ENCODE measurements at places on chromosomes 7 and 10.

GRCh38 chr7:3272691-3273141 is 28.3 kb upstream of the SDK1 start:
- peak; percentile 86 for DNase-seq

GRCh38 chr7:132996581-132997242 is 85.2 kb downstream of the CHCHD3 start:
- no peak for DNase-seq

- DNase-seq: peak; percentile 88
Measured at GRCh38 chr7:20408467-20408826, 77.7 kb downstream of the ITGB8 start.

- peak; percentile 89 for DNase-seq
Measured at GRCh38 chr10:100267239-100268104, at the start of gene CWF19L1. Gene CWF19L1 (minus strand): TSS chr10:100267638. CDS start chr10:100267593, 45 bp downstream.

GRCh38 chr7:112995059-112995824 is 91.4 kb downstream of the GPR85 start:
- peak; percentile 86 for DNase-seq

DNA sequence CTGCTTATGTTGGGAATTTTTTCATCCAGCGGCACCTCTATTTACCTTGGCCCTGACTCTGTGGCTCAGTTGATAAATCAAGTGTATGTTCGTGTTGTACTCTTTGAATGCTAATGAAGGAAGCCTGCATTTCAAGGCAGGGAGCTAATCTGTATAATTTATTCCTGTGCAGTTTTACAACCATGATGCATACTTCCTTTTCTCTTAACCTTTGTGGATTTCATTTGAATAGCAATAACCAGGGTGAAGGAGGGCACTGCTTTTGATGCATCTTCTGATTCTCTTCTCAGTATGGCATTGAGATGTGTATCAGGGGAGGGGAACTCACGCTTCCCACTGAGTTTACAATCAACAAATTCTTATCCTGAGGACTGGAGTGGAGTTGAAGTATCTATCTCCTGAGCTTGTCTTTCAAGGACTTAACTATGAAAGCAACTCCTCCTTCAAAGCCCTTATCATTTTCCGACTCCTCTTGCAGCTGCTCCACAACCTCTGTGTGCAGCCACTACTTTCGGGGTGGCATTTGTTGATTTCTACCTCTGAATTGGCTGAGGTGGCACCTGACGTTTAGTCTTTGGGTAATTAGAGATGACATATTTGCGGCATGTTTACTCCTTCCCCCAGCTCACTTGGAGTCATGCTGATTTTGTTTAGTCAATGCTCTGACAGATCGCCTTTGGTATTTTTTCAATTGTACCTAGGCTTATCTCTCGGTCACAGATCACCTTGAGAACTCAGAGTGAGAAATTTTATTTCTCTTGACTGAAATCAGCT is 275.2 kb downstream of the PHTF2 start:
- DNase-seq: no peak

DNA sequence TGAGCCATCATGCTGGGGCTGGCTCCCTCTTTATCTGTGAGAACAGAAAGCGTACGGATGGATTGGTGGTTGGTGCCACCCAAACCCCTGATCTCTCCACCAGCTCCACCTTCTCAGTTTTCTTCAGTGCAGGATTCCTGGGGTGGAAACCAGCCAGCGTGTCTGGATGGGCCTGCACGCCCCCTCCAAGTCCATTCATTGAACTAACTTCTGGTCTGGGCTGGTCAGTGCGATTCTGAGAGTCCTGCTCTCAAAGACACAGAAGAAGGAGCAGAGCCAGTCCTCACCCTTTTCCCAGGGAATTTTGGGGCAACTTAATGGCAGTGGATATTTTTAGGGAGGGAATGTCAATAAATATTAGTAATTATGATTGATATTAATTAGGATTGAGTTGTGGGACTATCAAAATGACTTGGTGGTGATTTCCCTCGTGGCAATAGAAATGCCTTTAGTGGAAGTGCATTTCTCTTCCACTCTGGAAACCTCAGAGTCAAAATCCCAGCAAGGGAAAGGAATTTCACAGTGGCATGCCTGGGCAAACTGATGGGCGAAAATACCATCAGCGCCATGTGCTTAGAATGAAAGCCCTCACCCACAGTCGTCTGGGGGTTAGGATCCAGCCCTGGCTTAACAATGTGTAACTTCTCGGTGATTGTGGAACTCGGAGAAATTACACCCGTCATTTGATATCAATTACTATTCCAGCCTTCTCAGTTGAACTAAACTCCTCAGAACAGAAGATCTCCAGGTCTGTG is 69.3 kb upstream of the EEPD1 start:
- no peak for DNase-seq

DNA sequence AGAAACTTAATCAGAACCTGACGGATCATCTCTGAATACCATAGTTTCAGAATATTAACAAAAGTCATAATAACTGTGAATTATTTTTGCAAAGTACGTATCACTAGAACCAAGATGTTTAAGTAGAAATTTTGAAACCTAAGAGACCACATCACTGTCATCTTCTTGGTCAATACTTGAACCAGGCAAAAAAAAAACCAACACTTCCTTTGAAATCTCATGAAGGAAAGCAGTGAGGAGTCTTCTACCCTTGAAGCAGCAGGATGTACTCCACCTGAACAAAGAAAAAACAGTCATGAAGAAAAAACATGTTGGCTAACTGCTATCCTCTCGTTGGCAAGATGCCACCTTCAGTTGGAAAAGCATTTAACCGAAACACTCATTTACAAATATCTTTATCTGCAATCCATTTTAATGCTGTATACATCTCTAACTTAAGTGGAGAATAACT is 82.4 kb downstream of the SRPK2 start:
- DNase-seq: peak; percentile 21

Measured in fibroblast of the aortic adventitia (primary cell).